ENCODE measurements at places on chromosomes 7 and 10. TPM values are rescaled to one million over a fixed set of nuclear protein-coding genes. Genes with fewer than 3 reads are reported as not detected.

Gene TLL2
- 0.98 TPM for total RNA-seq

Gene SFXN4
- total RNA-seq: 21.9 TPM

Gene CPA2
- total RNA-seq: not detected

Gene VSTM4
- 8.5 TPM for total RNA-seq

Gene SFXN2
- total RNA-seq: 17.3 TPM

Gene LLCFC1
- total RNA-seq: not detected

Gene WDR11
- 60.8 TPM for total RNA-seq

Gene FGFR2
- 59.4 TPM for total RNA-seq

Gene CDNF
- total RNA-seq: 2.1 TPM

Gene TMEM270
- 0.50 TPM for total RNA-seq

Gene SLC18A3
- not detected for total RNA-seq

Gene IDI2
- total RNA-seq: not detected

GRCh38 chr10:112950714-112951358 lies 789 bp downstream of the TCF7L2 start:
- DNase-seq: peak; percentile 77

GRCh38 chr7:135886345-135887132 lies 90.6 kb downstream of the MTPN start:
- no peak for DNase-seq

DNA sequence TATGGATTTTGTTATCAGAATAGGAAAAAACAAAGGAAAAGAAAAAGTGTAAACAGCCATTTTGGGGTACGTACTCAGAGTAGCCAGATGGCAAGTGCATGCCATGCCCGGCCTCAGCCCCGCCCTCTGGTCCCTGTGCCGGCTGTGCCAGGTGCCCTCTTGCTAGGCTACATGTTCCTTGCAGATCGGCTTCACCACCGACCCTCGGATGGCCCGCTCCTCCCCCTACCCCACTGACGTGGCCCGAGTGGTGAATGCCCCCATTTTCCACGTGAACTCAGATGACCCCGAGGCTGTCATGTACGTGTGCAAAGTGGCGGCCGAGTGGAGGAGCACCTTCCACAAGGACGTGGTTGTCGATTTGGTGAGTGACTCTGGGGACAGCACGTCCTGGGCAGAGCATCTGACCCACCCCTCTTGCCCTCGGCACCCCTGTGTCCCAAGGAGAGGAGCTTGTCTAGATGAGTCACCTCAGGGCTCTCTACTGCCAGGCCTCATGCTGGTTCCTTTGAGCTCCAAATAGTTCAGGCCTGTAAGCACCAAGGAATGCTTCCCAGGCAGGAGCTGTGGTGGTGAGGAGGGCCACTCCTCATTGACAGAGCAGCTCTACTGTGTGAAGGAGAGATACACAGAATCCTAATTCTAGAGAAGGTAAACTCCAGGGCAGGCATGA lies 54.9 kb upstream of the ZMIZ2 start:
- no peak for DNase-seq

DNA sequence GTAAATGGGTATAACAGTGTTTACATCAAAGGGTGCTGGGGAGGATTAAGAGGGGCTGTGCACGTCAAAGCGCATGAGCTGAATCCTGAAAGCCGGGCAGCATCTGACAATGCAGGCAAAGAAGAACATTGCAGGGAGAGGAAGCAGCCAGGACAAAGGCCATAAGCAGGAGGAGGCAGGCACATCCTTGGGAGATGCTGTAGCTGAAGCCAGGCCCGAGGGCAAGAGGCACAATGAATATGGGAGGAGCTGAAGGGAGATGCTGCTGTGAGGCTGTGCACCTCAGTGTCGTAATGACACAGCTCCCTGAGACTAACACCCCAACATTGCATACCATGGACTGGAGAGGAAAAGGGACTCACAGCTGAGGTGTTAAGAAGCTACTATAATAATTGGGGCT lies 129.2 kb downstream of the BTAF1 start:
- no peak for DNase-seq

- DNase-seq: no peak
Observed at GRCh38 chr10:131179361-131179760, 132.2 kb downstream of the TCERG1L start.

- DNase-seq: no peak
Observed at GRCh38 chr10:4691301-4691700, 134.7 kb upstream of the AKR1E2 start.

- DNase-seq: no peak
Observed at GRCh38 chr10:117896517-117896916, 150.2 kb downstream of the RAB11FIP2 start.

DNA sequence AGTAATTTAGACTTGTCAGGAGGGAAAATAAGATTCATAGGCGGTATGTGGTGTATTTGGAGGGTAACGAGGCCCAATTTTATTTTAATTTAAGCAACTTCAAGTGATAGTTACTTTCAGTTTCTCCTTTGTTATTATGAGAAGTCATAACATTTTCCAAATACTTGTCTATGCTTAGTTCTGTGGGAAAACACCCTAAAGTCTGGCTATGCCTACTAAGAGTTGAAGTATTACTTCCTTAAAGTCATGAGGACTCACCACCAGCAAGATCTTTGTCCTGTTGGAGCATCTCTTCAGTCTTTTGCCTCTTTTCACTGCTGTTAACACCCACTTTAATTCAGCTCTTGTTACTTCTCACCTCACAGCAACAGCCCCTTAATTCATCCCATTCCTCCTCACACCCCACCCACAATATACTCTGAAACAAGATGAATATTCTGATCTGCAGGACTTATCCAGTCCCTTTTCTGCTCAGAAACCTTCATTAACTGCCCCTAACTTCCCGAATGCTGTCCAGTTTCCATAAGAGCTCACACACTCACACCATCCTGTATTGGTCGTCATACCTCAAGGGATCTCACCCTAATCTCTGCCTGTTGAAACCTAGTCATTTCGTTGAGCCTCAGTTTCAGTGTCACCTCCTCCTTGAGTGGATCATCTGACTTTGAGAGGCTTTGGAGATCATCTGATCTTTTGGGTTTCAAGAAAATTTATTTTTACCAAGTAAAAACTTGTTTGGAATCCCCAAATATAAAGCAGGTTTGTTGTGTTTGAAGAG lies 61.3 kb downstream of the DNAH11 start:
- no peak for DNase-seq

Data from kidney (tissue), 22 donors.